ENCODE measurements at places on chromosomes 2 and 18.

GRCh38 chr2:217269701-217270484 lies 410.0 kb upstream of the TNP1 start:
- no peak for DNase-seq

DNA sequence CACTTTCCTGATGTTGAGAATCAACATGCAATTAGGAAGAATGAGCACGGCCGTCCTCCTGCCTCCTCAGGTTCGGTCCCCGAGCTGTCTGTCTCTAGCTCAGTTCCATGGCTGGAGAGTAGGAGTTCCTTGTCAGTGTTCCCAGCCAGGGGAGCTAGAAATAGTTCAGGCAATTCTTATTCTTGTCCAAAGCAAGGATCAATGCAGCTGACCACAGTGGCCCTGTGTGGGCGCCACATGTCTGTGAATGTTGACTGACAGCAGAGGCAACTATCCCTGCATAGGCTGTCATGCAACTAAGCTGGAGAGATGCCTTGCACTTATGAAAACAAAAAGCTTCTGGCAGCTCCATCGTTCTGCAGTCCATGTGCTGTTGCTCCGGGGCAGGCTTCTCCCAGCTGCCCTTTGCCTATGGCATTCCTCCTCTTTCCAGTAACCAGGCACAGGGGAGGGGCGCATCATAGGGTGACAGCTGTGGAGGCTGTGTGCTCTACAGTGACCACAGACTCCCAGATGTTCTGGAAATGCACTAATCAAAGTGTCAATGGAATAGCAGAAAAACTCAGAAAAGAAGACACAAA lies 58.7 kb downstream of the PDCL3 start:
- DNase-seq = no peak

DNA sequence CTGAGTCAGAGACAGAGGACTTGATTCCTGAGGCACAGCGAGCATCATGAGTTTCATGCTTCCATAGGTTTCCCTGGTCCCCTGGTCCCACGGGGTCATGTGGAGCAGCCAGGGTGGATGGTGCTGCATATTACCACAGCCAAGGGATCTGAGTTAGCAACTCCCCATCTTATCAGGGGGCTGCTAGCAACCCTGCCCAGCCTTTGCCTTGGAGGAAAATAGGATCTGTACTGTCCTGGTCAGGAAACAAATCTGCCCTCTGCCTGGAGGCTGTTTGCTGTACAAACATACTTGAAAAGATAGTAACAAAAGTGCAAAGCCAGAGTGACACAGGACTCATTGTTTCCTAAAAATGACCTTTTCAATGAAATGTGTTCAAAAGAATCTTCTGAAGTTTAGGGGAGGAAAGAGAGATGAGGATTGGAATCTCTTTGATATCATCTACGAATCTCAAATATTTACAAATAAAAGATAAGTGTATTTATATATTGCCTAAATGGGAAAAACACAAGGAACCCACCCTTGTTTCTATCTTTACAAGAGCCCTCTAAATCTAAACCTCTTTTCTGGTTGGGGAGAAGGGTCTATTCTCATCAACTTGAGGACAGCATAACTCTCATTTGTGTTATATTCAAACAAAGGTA lies 194.8 kb downstream of the CD226 start:
- no peak for DNase-seq

GRCh38 chr2:16665748-16666448 lies at the start of gene CYRIA:
Gene CYRIA (minus strand): TSS chr2:16665834. CDS start chr2:16588119, 77,715 bp downstream.
- DNase-seq = peak; percentile 24

DNA sequence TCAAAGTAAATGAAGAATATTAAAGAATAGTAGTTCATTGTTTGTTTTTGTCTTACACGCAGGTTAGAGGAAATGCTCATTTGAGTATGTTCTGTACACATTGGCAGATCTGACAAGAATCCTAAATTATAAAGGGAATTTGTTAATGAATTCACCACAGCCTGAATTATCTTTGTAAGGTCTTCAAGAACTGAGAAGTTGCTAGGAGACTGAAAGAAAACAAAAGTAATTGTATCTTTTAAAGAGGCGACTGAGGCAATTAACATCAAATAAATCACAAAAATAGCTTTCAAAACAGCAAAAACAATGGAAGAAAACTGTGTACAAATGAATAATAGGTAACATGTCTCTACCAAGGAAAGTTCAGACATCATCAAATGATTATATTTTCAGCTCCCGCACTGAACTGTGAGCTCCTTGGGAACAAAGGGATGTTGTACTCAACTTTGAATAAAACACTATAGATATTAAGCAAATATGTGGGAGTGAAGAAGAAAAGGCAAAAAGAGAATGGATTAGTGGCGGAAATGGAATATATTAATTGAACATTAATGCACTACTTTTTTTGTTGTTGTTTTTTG lies 51.7 kb upstream of the ATIC start:
- DNase-seq = no peak

DNA sequence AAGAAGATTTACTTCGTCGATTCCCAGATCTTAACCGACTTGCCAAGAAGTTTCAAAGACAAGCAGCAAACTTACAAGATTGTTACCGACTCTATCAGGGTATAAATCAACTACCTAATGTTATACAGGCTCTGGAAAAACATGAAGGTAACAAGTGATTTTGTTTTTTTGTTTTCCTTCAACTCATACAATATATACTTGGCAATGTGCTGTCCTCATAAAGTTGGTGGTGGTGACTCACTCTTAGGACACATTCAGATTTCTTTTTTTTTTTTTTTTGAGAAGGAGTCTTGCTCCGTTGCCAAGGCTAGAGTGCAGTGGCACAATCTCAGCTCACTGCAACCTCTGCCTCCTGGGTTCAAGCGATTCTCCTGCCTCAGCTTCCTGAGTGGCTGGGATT lies 26.8 kb downstream of the MSH2 start:
- no peak for DNase-seq

- DNase-seq = no peak
These were observed 101.9 kb downstream of the CDH20 start for GRCh38 chr18:61435064-61435652.

GRCh38 chr2:159913900-159914299 lies 115.9 kb upstream of the CD302 start:
- DNase-seq = no peak

DNA sequence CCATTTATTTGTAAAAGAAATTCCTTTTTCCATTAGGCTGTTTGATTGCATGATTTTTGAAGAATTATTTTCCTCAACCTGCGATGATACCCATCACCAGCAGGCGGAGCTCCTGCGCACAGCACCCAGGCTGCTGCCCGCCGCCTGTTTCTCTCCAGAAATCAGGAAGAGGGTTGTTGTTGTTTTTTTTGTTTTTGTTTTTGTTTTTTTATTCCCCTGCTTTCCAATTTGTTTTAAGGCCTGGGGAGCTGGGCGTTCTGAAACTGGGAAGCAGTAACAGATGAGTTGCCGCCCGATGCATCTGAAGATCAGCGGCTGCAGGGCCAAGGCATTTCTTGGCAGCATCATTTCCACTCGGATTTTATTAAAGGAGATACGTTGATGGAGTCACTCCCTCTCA lies 132.1 kb downstream of the MBP start:
- peak; percentile 27 for DNase-seq

DNA sequence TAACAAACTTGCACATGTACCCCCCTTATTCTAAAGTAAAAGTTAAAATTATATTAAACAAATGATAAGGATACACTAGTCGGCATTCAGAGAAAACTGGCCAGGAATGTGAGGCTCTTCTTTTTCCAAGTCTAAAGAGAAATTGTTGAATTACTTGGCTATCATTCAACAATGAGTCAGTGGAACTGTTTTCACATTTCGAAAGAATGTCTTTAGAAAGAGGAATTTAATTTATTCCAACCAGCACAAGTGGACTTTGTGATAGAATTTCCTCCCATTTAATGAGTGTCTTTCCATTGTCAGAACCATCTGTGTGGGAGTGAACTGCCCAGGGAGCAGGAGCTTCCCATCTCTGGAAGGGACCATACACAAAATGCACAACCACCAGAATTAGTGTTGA lies 792.2 kb downstream of the EPHA4 start:
- no peak for DNase-seq

- DNase-seq = no peak
These were observed 290.8 kb upstream of the TANK start for GRCh38 chr2:160869411-160869810.

DNA sequence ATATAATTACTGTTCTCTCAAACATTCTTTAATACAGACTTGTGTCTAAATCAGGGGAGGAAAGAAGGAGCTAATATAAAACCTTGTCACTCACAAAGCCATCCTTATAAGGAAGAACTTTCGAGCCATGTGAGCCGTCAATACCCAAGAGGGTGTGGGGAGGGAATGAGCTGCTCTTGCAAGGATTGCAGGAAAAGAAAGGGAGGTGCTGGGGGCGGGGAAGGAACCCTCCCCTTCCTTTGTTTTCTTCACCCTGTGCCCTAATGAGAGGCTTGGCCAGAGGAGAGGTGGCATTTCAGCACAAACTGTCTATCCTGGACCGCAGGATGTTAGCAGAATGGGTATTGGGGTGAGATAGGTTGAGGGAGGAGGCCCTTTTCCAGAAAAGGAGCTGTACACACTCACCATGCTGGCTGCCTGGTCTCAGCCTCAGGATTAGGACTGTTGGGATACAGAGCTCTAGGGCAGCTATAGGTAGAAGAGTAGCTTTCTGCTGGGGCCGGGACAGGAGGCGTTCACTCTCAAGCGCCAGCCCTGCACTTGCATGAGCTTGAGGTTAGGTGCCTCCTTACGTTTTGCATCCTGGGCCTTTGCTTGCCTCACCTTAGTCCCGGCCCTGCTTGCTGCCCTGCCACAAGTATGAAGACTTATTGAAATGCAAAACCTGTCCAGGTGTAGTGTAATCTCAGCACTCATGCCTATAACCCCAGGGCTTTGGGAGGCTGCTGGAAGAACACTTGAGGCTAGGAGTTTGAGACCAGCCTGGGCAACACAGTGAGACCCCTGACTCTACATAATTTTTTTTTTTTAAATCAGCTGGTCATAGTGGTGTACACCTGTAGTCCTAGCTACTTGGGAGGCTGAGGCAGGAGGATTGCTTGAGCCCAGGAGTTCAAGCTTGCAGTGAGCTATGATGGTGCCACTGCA lies 190.5 kb downstream of the LOXHD1 start:
- no peak for DNase-seq

DNA sequence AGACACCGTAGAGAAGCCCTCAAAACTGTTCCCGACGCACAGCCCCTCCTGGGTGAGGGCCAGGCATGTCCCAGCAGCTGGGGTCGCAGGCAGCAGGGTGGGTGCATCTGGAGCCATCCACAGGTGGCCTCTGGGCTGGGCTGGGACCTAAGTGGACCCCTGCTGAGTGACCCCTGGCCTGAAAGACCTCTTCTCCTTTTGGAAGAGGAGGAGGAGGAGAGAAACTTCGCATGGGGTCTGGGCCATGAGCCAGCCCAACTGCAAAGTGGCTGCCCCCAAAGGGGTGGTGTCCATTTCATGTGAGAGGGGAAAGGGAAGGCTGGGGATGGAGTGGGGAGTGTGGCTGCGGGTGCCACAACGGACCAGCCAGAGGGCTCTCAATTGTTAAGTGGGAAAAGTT lies 25.1 kb downstream of the ANO7 start:
- no peak for DNase-seq

DNA sequence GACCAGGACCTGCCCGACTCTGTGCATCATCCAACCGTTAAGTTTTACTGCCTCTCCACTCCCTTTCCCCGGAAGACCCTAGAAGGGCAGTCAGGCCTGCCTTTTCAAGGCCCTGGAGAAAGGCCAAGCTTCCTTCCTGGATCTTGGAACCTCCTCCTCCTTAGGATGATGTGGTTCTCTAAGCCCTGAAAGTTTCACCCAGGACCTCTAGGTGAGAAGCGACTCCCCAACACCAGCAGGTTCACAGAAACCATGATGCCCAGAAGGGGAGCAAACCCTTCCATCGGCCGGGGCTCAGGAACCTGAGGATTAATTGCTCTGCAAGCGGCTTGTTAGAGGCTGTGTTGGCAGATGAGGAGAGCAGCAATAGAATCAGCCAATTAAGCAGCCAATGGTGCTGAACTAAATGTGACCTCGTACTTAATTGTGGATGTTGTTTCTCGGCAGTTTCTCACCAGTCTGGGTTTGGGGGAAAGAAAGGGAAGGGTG lies 94.2 kb upstream of the FZD7 start:
- DNase-seq = no peak

GRCh38 chr2:43925431-43925830 lies 70.4 kb downstream of the LRPPRC start:
- DNase-seq = no peak

DNA sequence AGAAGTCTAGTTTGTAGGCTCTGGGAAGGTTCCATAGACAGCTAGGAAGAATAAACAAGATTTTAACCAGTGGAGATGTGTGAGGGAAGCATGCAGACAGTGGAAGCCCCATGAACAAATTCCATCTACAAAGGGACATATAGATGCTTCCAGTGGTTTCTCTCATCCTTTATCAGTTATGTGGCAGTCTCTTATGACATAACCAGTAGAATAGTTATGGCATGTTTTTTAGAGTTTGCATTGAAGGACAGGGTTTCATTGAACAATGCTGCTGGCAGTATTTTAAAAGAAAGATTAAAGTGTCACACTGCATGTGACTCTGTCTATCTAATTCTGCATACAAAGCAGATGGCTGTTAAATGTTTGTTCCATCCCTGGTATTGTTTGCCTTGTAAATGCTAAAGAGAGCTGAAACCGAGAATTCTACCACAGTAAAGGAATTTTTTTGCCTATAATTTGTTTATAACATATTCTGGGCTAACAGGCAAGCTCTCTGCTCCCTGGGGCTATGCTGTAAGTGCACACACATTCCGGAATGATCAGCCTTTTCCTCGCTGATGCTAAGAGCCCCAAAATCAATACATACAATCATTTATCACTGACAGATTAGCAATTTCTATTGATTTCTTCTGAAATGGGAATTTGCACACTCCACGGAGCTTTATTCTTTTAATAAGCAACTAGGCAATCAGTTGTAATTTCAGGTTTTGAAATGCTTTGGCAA lies 76.8 kb upstream of the PELI1 start:
- DNase-seq = no peak

GRCh38 chr2:146386096-146386495 lies 1458.7 kb upstream of the ACVR2A start:
- DNase-seq = no peak

DNA sequence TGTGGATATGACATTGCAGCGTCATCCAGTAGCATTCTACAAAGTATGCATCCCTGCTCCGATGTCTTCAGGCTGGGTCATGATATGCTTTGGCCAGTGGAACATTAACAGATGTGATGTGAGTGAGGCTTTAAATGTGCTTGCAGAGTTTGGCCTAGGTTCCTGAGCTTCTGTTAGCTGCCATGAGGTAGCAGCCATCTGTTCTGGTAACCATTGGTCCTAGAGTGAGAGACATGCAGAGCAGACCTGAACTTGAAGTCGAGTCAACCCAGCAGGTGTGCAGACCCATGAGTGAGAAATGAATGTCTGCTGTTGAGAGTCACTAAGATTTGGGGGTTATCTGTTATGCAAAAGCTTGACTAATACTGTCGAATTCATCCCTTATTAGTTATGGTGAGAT lies 73.8 kb upstream of the NABP1 start:
- DNase-seq = no peak

Measured in stimulated activated CD4-positive, alpha-beta T cell treated with anti-CD3 and anti-CD28 coated beads, Interleukin-1b, Interleukin-23, amount 100 ng/mL, for 1 hour (primary cell).